ENCODE measurements at places on chromosomes 4 and X. TPM values are rescaled to one million over a fixed set of nuclear protein-coding genes. Genes with fewer than 3 reads are reported as not detected.

DNA sequence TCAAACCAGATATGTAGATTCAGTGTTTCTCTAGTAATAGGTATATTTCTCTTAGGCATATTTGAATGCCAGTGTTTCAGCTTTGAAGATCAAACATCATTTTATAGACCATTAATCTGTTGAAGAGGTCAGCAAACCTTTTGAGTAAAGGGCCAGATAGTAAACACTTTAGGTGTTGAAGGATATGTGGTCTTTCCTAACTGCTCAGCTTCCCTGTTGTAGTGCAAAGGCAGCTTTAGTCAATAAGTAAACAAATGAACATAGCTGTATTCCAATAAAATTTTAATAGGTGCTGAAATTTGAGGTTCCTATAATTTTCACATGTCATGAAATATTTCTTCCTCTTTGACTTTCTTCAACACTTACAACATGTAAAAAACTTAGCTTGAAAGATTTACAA, 201.6 kb downstream of the ADGRL3 start:
- no peak for DNase-seq

DNA sequence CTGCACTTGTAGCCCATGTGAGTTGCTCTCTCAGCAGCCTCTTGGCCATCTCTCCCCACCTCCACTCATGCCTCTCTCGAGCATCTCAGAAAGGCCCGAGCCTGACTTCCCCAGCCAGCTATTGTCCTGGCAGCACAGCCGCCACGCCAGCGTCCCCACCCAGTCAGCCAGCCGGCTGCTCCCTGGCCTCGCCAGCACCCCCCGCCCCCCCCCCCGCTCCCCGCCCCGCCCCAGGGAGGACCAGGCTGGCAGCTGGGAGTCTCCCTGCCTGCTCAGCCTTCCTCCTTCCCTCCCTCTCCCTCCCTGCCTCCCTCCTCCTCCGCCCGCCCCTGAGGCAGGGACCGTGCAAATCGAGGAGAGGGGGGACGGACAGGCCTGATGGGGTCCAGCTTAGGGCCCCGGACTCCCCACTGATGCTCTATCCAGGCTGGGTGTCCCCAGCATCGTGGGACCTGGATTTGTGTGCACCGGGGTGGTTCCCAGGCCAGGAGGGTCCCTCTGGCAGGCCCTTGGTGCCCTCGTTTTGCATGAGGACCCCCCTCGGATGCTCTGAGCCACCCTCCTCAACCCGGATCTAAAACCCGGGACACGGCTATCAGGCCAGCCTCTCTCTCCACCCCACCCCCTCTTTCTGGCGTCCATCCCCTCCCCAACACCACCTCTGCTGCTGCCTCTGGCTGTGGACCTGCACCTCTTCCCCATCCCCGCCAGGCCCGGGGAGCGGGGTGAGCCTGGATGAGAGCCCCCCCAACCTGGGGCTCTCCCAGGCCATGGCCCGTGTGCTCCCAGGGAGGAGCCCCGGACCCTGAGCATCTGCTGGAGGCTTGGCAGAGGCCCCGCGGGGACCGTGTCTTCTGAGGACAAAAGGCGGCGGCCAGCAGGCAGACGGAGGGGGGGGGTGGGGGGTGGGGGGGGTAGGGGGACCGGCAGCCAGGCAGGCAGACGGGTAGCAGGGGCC, at the start of gene GPR173:
Gene GPR173 (plus strand): TSS at position 621 of the 958 bp plus-strand sequence. CDS start 27,833 bp downstream, outside the sequence.
- DNase-seq = no peak

DNA sequence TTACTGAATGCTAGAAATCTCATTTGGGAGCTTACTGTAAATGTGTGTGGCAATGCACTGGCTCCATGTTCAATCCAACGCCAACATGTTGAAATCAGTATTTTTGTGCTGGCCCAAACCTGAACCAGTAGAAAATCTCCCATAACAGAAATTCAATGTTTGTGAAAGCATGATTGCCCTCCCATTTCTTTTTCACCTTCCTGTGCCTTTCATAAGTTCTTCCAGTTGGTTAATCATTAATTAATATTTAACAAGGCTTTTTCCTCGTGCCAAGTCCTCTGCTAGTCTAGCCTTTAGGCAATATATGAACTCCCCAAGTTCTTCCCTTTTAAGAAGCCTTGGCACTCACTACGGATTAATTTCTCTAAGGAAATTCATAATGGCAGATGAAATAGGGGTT, 1.3 kb upstream of the PLS3 start:
- no peak for DNase-seq

DNA sequence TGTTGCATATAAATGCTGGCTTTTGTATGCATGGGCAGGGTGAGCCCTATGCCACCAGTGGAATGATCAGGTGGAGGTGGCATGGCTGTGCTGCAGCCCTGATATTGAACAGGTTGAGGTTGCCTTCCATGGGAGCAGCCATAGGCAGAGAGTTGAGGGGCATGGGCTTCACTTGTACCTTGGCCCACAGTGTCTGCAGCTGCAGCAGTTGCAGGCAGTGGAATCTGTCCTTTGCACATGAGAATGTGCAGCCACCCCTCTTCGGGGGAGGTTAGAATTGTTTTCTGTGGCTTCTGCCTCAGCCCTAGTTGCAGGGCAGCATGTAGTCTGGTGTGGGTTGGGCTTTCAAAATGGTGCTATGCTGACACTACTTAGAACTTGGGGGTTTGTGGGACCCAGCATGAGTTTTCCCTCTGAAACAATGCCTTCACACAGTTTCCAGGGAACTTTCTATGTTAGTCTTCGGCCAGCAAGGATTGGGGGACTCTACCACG, 25.4 kb upstream of the VSIG1 start:
- no peak for DNase-seq

DNA sequence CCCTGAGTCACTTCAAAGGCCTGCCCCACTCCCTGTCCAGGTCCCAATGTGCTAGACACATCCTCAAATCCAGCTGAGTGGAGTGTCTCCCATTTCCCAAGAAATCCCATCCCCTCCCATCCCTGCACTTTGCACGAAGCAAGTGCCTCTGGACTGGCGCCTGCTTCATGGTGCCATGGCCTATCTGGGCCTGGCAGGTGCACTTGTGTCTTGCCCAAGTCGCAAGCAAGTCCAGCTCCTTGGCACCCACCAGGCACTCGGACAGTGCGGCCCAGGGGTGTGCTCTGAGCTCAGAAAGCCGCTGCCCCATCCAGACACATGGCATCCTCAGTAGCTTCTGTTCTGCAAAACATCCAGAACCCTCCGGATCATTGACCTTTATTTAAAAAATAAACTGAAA, 97.4 kb downstream of the DCTD start:
- no peak for DNase-seq

GRCh38 chr4:156593464-156593863, 378.1 kb downstream of the PDGFC start:
- no peak for DNase-seq

DNA sequence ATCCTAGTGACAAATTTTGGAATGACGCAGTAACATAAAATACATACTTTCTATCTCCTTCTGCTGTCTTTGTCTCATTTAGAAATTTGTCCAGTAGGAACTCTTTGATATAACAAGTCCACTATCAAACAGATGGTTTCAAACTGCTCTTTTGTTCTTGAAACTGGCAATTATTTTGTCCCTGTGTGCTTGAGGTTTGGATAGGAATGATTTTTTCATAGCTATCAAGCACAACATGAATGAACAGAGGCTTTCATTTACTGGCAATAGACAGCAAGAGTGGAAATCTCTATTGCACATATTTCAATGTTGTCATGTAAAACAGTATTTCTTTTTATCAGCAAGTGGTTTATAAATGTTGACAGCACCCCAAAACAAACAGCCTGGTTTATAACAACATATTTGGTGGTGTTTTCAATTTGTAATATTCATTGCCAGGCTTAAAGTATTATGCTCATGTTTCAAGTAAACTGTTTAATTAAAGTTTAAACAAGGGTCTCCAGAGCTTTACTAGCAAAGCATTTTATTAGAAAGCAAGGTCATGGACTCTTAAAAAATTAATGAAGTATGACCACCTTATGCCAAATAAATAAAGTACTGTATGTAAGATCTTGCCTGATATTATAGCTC, 60.0 kb downstream of the TIGD2 start:
- no peak for DNase-seq

DNA sequence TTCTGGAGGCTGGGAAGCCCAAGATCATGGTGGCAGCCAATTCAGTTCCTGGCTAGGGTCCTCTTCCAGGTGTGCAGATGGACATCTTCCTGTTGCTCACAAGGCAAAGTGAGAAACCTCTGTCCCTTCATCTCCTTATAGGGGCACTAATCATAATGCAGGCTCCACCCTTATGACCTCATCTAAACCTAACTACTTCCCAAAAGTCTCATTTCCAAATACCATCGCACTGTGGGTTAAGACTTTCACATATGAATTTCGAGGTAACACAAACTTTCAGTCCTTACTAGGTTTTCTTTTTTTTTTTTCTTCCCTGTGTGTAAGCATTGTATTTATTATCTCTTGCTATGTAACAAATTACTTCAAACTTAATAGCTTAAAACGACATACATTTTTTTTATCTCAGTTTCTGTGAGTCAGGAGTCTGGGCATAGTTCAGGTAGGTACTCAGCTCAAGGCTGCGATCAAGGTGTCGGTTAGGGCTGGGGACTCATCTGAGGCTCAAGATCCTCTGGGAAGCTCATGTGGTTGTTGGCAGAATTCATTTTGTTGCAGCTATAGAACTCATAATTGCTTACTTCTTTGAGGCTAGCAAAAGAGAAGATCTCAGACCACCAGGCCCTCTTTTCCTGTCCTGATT, 204.7 kb upstream of the STK26 start:
- DNase-seq = no peak

DNA sequence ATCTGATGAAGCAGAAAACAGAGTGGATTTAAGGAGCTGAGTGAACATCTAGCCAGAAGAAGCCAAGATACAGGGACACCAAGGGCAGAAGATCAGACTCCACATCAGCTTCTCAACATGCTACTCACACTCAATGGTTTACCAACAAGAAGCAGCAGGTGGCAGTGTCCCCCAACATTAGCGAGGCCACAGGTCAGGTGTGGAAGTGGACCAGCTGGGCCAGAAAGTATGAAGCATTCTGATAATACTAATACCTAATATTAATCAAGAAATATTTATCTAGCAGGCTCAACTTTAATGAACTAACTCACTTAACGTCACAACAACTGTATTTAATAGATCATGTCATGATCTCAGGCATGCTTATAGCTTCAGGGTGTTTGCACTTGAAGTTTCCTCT, 73.4 kb upstream of the TTC29 start:
- DNase-seq = peak; percentile 23

GRCh38 chr4:153905231-153905630, 116.3 kb upstream of the SFRP2 start:
- DNase-seq = no peak

DNA sequence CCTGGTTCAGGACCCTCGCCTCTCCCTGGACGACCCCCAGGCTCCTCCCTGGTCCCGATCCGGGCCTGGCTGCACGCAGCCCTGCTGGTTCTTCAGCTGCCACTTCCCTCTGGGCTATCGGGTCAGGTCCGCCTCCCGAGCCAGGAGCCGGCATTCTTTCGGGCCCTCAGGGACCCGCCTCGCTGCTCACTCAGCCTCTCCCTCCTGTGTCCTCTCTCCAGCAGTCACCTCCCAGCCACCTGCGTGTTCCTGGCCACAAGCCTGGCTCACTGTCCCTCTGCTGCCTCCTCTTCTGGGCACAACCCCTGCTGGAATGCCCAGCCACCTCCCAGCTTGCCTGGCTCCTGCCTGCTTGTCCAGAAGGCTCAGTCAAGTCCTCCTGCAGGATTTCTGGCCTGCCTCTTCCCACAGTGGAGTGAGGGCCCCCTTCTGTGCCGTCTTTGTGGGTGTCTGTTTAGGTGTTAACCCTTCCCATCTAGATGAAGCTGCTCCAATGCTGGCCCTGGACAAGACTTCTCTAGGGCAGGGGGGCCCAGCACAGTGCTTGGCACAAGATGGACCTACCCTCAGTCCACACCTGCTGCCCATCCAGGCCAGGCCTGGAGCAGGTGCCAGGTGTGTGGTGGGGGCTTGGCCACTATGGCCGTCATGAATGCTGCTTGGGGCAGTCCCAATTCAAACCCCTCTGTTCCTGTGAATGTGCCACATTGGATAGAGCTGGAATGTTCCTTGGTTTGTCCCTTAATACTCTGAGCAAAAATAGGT, 2.2 kb downstream of the WFS1 start:
- no peak for DNase-seq

DNA sequence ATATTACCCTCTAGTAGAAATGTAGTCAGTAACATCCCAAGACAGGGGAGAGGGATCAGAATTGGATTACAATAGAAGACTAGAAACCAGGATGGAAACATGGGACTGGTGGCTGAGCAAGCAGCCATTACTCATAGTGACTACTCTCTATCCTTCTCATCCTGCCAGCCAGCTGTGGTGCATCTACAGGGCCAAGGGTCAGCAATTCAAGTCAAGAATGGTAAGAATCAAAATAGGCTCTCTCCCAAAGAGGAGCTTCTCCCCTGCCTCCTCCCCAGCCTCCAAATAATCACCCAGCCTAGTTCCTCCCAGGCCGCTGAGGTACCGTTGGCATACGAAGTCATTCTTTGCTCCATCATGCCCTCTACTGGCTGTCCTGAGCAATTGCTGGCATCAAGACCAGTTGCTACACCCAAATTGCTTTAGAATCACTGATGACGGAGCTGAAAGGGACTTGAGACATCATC, 19.4 kb downstream of the AWAT2 start:
- no peak for DNase-seq

GRCh38 chrX:65488495-65488894, 46.1 kb downstream of the LAS1L start:
- no peak for DNase-seq

- no peak for DNase-seq
Measured at GRCh38 chr4:119025916-119026661, 109.5 kb upstream of the MYOZ2 start.

- no peak for DNase-seq
Measured at GRCh38 chr4:87679449-87680169, 29.5 kb downstream of the DMP1 start.

GRCh38 chrX:39693298-39693697, 404.5 kb downstream of the BCOR start:
- no peak for DNase-seq

- DNase-seq = no peak
Measured at GRCh38 chrX:39601231-39602177, 496.3 kb downstream of the BCOR start.

GRCh38 chr4:46894826-46895225, 14.2 kb downstream of the COX7B2 start:
- no peak for DNase-seq

The GRIA3 gene
- total RNA-seq = not detected

The HELT gene
- not detected for total RNA-seq

The EPGN gene
- not detected for total RNA-seq

The PNMA6A gene
- 0.38 TPM for total RNA-seq

The S100P gene
- total RNA-seq = not detected

The KCNE5 gene
- 0.42 TPM for total RNA-seq

The SAT1 gene
- total RNA-seq = 75.1 TPM

The EFHC2 gene
- total RNA-seq = not detected

The FGF5 gene
- not detected for total RNA-seq

The BCAP31 gene
- 90.5 TPM for total RNA-seq

The SLC2A9 gene
- total RNA-seq = 1.1 TPM

The SLC9B1 gene
- total RNA-seq = 2.5 TPM

The EDA gene
- not detected for total RNA-seq

The SPANXB1 gene
- not detected for total RNA-seq

The MFSD8 gene
- 30.8 TPM for total RNA-seq

The RPA4 gene
- 0.81 TPM for total RNA-seq

Measured in activated B cell treated with CpG ODN at 0.5 μM for 24 hours (primary cell).